ENCODE measurements at places on chromosomes 5 and 9.

- DNase-seq = no peak
Observed at GRCh38 chr5:150245111-150245789, 44.3 kb downstream of the CAMK2A start.

- no peak for DNase-seq
Observed at GRCh38 chr9:84254972-84255371, 85.6 kb downstream of the SLC28A3 start.

GRCh38 chr9:129451089-129451656, 169.7 kb downstream of the C9orf50 start:
- DNase-seq = no peak

GRCh38 chr5:39224196-39224761, 4.9 kb upstream of the FYB1 start:
- DNase-seq = no peak

DNA sequence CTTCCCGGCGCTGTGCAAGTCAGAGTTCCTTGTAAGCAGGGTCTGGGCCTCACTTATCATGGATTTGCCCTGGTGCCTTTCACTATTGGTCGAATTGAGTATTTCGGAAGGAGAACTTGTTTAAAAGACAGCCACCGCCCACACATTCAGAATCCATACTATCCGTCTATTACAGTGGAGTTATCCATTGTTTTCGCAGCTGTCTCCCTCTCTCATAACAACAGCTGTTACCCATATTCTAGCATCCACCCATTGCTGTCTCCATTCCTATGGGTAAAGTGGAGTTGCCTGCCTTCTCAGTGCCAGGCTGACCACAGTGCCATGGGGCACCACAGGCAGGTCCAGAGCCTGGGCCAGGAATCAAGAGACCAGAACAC, 20.2 kb downstream of the FAXDC2 start:
- no peak for DNase-seq

DNA sequence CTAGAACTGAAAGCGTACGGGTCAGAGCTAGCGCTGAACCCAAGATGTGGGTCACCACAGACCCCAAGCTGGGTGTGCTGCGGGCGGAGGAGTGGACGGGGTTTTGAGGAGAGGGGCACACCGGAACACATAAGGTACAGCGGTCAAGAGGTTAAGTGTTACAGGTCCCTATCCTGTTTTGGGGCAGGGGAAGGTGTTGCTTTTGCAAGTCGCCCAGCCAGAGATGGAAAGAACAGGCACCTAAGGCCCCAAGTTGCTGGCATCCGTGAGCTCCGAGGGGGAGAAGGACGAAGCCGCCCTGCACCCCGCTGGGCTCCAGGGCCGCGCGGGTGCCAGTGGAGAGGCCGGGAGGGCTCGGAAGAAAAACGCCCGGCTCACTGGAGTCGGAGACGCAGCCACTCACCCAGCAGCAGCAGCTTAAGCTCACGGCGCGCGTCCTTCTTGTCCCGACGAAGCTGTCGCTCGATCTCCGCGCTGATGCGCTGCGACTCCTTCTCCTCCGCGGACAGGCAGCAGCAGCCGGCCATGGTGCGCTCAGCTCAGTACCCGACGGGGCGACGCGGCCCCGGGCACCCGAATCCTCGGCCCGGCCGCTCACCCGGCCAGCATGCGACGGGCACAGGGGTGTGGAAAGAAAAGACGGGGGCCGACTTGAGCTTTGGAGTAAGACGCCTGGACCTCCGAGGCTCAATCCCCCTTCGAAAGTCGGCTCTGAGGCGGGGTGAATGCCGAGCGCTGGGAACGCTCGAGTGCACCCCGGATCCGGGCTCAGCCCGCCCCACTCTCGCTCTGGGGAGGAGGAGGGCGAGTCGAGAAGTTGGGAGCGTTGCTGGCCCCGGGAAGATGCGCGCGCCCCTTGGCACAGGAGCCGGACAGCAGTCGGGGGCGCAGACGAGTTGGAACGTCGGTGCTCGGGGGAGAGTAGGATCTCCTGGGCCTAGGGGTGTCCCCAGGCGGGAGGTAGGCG, 572 bp downstream of the GNA14 start:
- DNase-seq = peak; percentile 64

All from H9 (cell line).